ENCODE measurements at places on chromosomes 5 and 9.

DNA sequence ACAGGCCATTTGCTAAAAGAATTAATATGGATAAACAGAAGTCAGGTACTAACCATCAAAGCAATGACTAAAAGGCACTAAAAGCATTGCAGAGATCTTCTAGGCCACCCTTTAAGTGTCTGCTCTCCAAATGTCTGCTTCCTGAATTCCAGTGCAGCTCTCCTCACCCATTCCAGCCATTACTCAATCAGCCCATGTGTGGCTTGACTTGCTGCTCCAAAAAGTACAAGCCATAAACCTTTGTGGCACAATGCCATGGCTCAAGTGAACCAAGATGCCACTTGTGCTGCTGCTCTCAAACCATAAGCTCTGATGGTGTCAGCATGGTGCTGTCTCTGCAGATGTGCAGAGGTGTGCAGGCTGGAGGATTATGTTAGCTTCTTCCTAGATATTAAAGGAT lies 290.2 kb upstream of the POU5F2 start:
- no peak for DNase-seq

GRCh38 chr5:111241696-111242095 lies 17.5 kb downstream of the CAMK4 start:
- no peak for DNase-seq

DNA sequence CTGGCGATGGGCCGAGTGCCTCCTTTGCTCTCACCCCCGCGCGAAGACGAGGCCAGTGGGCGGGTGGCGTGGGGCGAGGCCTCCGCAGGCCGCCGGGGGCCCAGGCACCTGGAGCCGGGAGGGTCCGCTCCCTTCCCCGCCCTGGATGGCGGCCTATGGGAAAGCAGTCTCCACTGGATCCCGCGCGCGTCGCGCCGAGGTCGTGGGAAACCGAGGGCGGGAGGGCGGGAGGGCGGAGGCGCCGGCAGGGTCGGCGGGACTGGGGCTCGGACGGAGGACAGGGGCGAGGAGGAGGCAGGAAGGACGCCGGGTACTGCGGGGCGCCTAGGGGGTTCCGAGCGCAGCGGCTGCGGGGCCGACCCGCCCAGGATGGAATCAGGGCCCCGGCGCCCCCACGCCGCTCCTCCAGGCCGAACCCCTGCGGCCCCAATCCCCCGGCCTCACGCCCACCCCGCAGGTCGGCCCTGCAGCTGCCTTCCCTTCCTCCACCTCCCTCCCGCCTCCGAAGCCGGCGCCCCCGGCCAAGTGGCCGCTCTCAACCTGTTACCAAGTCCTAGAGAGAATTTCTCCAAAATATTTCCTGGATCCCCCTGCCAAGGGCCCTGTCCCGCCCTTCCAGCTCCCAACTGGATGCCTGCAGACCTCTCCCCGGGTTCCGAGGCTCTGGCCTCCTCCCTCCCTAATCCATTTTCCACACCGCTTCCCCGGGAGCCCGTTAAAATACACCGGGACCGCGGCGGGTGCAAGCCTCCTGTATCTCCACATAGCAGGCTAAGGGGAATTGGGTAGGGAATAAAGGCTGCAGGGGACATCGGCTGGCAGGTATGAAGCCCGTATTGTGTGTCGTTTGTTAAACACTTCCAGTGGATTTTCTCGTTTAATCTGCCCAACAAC lies 146.3 kb downstream of the ERCC6L2 start:
- no peak for DNase-seq

- DNase-seq = no peak
Observed at GRCh38 chr9:4575997-4576396, 85.7 kb downstream of the SLC1A1 start.

GRCh38 chr5:148436029-148436428 lies 52.3 kb downstream of the FBXO38 start:
- DNase-seq = no peak

GRCh38 chr9:127680846-127681245 lies 25.9 kb upstream of the CFAP157 start:
- DNase-seq = no peak

DNA sequence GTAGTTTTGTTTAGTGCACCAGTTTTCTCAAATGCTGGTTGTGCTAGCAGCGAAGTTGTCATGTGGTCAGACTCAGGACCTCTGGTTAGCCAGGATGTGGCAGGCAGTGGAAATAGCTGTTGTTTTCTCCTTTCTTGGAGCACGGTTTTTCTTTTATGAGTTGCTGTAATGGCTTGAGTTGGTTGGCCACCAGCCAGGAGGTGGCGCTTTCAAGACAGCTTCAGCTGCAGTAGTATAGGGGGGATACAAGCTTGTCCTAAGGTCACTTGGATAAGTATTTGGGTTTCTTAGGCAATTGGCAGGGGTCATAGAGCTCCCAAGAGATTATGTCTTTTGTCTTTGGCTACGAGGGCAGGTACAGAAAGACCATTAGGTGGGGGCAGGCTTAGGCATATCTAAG lies 274.2 kb upstream of the TARS1 start:
- DNase-seq = no peak

DNA sequence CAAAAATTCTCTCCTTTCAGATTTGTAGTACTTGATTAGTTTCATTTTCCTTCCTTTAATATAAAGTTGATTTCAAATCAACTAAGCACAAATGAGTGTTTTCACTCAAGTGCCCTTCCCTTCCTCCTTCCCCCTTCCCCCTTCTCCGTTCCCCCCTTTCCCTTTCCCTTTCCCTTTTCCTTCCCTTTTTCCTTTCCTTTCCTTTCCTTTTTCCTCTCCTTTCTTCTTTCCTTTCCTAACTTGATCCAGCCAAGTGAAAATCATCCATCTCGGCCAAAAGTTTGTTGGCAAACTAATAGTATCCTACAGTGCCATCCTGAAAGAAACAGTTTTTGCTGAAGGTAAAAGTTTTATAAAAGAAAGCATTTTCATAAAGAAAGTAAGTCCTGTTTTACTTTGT lies 85.3 kb upstream of the CD180 start:
- DNase-seq = no peak

Measured in NCI-H2081 (cell line).